Activated naive CD4-positive, alpha-beta T cell treated with anti-CD3 and anti-CD28 coated beads, Interleukin-2, amount 10 ng/mL, durations not matched to agents 5 hours and 36 hours (primary cell): ENCODE measurements at places on chromosomes 4 and X. TPM values are rescaled to one million over a fixed set of nuclear protein-coding genes. Genes with fewer than 3 reads are reported as not detected.

Gene PRDM5
- total RNA-seq: 0.26 TPM

Gene IL13RA1
- total RNA-seq: not detected

Gene NALF2
- 1.9 TPM for total RNA-seq

Gene NRK
- not detected for total RNA-seq

Gene TMSB15A
- total RNA-seq: 0.84 TPM

Gene VCX3B
- not detected for total RNA-seq

Gene IQCM
- total RNA-seq: not detected

Gene GRID2
- not detected for total RNA-seq

Gene MAGEA2
- total RNA-seq: not detected

Gene PARM1
- total RNA-seq: not detected

Gene UCP1
- total RNA-seq: not detected

Gene ADGRL3
- total RNA-seq: not detected

Gene CACNA1F
- 0.50 TPM for total RNA-seq

Gene NAA11
- total RNA-seq: not detected

Gene FGF5
- not detected for total RNA-seq

Gene ARX
- total RNA-seq: not detected

Gene TBC1D1
- total RNA-seq: 76.6 TPM

Gene GPR82
- total RNA-seq: not detected

Gene TMPRSS11F
- total RNA-seq: not detected

Gene NEUROG2
- not detected for total RNA-seq

Gene GPRASP3
- 2.0 TPM for total RNA-seq

Gene AFP
- not detected for total RNA-seq

Gene ARHGAP36
- not detected for total RNA-seq

Gene FATE1
- total RNA-seq: not detected

Gene HS6ST2
- 0.13 TPM for total RNA-seq

Gene HSFX3
- not detected for total RNA-seq

Gene SSX2
- not detected for total RNA-seq

Gene BTC
- not detected for total RNA-seq

Gene RAI2
- total RNA-seq: not detected
